MM.1S (cell line): ENCODE measurements at places on chromosomes 2 and 18.

DNA sequence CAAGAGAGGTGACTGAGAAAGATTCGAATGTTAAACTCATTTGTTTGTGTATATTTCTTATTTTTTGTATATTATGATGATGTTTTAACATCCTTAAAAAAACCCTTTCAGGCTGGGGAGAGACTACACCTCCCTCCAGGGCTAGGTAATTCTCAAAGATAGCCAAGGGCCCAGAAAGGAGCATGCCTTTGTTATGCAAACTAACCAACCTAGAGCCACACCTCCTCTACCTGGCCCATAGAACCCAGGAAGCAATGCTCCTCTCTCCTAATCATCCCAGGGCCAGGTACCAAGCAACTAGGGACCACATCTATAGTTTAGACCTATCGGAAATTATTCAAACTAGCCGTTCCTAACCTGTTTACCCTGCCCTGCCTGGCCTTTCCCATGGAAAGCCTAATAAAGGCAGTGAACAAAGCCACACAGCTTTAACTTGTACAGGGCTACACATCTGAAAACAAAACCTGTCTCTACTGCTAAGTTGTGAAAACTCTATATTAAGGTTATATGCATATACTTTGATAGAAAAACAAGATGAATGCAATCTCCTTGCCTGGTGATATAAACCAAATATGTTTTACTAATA, 79.7 kb downstream of the COLEC12 start:
- no peak for DNase-seq

DNA sequence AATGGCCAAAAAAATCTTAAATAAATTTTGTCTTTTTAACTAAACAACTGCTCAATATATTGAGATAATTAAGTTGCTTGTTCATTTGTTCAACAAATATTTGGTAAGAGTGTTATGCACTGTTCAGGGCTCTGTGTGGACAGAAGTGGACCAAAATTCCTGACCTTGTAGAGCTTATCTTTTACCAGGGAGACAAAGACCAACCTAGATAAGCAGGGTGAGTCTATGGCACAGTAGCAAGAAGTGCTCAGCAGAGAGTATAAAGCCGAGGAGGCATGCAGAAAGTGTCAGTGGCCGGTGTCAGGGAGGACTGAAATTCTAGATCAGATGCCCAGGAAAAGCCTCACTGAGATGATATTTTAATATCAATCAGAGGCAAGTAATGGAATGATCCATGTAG, 2.6 kb downstream of the RAB27B start:
- DNase-seq, result no peak

DNA sequence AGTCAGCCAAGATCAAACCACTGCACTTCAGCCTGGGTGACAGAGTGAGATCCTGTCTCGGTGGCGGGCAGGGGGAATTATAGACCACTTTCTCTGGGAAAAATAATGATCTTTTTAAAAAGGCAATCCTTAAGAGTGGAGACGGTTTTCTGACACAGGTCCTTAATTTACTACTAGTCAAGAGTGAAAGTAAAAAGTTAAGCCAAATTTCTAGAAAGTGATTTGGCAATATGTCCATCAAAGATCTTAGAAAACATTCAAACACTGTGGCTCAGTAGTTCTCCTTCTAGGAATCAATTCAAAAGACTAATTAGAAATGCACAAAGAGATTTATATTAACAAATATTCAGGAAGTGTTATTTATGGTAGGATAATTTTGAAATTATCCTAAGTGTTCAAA, 148.5 kb upstream of the DNMT3A start:
- DNase-seq, result no peak

DNA sequence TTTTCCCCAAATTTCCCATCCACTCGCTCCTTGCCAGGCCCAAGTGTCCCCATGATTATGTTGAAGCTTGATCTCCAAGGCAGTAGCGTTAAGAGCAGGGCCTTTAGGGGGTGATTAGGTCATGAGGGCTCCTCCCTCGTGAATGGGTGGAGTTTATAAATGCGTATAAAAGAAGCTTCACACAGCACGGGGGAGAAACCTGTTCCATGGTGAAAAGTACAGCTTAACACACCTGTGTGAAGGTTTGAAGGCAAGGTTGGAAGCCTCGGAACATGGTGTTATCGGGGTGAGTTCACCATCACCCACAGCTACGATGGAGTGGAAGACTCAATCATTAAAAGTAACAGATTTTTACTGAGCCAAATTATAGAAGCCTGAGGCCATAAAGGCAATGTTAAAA, 137.4 kb upstream of the ALKAL2 start:
- no peak for DNase-seq

DNA sequence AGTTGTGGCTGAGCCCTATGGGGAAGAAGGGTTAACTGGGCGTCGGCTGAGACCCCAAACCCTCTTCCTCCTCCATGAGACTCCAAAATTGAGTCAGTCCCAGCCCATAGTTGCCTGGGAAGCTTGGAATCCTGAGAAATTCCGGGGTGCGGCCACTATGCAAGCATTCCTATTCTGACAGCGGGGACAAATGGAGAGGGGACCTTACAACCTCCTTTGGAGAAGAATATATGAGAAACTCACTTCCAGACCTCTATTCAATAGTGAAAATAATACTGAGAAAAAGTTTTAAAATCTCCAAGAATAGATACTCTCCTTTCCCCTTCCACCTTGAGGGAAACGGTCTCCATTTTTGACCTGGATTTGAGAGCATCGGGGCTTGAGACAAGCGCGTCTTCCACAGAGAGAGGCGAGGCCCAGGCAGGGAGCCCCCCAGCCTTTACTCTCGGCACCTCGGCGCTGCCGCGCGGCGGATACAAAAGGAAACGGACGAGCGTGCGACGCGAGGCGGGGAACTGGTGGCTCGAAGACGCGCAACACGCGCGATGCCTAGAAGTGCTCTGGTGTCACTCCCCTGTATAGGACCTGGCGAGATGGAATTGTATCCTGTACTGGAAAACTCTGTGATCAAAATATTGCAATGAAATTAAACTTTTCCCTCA, 11.1 kb downstream of the NR4A2 start:
- no peak for DNase-seq

DNA sequence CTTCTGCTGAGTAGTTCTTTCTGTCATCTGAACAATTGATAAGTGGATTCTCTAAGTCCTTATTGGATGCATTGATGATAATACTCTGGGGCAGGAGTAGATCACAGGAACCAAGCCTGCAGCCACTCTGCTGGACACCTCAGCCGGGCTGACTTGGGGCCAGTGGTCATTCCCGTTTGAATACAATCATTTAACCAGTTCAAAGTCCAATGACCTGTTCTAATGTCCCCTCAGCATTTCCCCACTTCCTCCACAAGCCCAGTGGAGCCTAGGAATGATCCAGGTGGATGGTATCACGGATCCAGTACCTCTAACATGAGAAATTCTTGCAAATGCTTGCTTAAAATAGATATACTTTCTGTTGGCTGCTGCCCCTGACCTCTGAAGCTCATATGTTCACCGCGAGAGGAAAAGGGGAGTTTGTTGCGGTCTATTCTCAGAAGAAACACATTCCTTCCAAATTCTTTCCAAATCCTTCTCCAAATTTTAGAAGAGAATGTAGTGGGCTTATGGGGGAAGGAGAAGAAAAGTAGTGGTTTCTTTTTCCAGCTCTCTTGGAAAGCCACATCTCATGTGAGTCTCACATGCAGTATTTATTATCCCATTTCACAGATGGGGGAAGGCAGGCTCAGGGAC, 170.9 kb downstream of the INHBB start:
- no peak for DNase-seq

DNA sequence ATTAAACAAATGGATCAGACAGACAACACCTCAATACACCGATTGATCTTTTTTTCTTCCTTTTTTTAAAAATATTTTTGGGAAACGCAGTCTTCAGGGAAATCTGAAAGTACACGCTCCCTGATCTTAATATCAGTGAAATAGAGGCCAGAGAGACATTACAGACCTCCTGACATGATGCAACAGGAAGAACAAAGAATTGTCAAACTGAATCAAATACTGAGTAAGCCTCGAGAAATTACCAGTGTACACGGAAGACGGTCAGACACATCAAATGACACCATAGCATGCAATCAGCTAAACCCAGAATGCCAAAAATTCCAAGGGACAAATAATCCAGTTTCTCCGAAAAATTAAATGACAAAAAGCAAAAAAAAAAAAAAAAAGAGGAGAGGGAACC, 80.2 kb upstream of the NFU1 start:
- no peak for DNase-seq

DNA sequence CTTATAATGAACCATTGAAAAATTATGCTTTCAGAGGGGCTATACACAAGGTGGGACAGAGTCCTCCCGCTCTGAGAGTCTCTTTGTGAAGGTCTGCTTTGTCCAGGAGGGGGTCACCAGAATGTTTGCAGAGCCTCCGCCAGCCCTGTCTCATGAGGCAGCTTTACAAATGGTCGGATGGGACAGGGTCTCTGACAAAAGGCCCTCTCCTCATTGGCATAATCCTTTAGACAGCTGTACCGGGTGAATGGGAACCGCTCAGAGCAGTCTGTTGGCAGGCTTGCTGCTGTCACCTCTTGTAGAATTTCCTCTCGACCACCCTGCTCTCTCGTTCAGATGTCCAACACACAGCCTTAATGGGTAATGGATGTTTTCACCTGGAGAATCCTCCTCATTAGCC, 40.2 kb upstream of the TGIF1 start:
- DNase-seq, result no peak
